Amygdala (tissue), 56 donors: ENCODE measurements at places on chromosomes 5 and 9.

DNA sequence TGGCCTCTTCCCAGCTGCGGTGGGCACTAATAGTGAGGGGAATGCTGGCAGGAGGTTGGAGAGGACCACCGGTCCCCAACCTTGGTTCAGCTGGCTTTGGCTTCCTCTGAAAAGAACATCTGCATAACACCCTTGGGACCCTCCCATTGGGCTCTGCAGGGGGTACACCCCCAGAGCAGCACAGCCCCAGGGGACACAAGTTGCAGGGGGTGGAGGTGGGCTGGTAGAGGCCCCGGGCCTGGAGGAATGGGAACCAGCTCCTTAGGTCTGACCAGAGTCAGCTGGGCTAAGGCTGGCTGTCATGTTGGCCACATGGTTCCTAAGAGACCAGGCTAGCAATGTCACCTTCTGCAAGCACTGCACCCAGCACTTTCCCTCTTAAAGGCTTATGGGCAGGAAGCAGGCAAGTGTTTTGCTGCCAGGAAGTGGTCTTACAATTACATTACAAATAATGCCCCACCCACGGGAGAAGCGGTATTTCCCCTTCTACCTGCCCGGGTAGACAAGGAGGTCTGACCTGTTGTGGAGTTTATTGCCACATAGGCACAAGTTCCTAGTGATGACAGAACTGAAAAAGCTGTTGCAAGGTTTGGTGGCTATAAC, 18.1 kb downstream of the GCNT4 start:
- no peak for DNase-seq

- no peak for DNase-seq
Measured at GRCh38 chr9:8980496-8981013, 1181.0 kb upstream of the DMAC1 start.

DNA sequence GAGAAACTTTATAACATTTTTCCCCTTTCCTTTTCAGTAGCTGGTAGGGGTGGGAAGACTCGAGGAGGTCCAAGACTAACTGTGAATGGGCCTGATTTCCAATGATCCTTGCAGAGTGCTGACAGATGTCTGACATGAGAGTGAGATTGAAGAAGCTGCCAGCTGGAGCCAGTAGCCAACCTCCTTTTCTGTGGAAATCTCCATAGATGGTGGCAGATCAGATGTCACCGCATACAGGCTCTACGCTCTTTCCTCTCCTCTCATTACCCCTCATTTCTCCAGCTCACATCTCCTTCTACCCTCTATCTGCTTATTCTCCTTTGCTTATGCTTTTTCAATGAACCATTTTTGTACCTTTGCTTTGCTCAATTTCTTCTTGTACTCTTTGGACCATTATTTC, 395.2 kb upstream of the TNC start:
- no peak for DNase-seq

DNA sequence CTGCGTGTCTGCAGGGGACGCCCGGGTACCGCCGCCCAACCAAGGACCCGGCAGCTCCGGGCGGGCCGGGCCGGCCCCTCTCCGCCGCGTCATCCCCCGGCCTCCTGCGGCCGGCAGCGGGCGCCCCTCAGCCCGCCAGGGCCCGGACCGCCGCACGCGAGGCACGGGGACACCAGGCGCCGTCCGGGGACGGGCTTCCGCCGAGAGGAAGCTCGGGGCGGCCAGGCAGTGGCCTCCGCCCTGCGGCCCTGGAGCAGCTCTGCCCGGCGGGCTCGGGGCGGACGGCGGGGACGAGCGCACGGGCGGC, 373 bp downstream of the FBXW5 start:
- DNase-seq: no peak

- DNase-seq: no peak
Measured at GRCh38 chr9:136847826-136848392, 1.3 kb upstream of the PHPT1 start.
